HFFc6 (cell line): ENCODE measurements at places on chromosomes 1 and 21.
A peak's percentile ranks its signal among the peaks of the same experiment; 100 is the strongest.

DNA sequence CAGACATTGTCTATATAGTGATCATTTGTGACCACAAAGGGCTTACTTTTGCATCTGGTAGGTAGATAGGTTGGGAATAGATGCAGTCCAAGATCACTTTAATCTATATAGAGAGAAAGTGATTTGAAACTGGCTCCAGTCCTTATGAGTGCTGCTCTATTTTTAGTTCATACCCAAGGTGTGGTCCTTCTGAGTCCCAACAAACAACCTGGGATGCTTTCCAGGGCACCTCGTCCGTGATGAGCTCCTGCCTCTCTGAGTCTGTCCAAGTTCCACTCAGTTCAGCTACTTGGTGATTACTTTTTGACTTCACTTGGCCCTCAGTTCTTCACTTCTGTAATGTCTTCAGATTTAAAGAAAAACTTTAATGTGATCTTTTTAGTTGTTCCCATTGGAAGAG is 20.2 kb downstream of the DIP2A start:
- DNase-seq, result no peak

DNA sequence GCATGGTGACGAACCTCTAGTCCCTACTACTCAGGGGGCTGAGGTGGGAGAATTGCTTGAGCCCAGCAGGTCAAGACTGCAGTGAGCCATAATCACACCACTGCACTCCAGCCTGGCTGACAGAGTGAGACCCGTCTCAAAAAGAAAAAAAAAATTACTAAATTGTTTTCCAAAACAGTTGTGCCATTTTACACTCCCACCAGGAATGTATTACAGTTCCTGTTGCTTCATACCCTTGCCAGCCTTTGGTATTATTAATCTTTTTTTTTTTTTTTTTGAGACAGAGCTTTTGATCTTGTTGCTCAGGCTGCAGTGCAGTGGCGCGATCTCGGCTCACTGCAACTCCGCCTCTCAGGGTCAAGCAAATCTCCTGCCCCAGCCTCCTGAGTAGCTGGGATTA is 55.9 kb downstream of the RPS6KA1 start:
- no peak for DNase-seq

DNA sequence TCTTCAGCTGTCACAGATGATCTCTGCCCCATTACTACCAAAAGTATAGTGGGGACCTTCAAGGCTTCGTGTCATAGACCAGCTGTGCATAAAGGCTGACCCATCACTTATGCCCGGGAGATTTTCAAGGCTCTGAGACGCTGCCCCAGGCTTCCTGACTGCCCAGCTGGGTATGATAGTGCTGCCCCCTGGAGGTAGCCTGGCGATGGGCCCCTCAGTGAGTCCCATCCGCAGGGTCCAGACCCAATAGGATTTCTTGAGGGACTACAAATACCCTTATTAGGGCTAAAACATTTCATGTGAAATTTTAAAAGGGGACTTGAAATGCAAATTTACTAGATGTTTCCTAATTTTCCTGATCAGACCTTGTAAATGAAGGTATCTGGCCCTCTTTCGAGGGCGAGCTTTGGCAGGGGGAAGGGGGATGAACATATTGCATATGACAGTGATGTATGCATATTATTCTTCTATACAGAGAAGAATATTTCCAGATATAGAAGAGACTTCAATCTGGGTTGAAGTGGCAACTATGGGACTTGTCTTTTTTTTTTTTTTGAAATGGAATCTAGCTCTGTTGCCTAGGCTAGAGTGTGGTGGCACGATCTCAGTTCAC is 11.7 kb upstream of the FCMR start:
- no peak for DNase-seq

- DNase-seq, result peak; percentile 68
Measured at GRCh38 chr1:183896466-183897048, 91.6 kb downstream of the RGL1 start.
